ENCODE measurements at places on chromosomes 3 and 15.

DNA sequence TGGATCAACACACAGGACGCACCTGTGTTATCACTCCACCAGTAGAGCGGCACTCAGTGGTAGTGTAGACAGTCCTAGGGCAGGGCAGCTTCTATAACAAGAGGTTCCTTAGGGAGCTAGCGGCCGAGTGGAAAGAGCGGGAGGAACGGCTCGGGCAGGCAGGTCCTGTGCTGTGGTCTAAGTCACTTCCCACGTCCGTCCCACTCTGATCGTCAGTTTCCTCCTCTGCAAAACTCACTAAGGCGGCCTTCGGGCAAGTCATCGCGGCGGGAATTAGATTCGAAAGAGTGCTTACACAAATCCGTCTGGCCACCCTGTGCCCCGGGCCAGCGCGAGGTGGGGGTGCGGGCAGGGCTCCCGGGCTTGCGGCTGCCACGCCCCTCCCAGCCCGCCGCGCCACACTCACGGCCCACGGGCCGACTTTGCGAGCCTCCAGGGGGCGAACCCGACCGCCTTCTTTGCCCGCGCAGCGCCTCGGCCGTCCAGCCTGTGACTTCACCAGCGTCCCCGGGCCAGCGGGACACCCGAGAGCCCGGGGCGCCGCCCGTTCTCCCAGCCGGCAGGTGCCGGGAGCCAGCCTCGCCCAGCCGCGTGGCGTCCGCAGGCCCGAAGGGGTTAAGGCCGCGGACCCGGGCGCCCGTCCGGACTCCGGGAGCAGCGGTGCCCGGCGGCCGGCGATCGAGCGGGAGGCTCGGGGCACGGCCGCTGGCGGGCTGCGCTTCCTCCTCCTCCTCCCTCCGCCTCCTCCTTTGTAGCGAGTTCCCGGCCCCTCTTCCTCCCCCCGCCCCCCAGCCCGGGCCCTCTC, 416 bp upstream of the CORO2B start:
- DNase-seq = peak; percentile 5

DNA sequence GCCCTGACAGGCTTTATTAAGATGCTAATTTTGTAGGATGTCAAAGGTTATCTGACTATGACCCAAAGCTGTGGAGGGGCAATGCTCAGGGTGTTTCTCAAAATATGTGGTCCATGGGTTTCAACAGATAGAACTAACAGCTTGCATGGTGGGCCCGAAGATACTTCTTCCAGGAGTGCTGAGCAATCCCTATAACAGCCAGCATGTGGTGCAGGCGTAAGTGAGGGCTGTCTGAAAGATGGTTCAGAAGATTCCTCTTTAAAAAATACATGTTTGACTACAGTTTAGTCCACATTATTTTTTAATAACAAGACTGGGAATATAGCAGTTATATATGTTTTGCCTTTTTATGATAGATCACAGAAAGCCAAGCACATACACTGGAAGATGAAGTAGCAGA, 7.6 kb downstream of the SCG3 start:
- no peak for DNase-seq

DNA sequence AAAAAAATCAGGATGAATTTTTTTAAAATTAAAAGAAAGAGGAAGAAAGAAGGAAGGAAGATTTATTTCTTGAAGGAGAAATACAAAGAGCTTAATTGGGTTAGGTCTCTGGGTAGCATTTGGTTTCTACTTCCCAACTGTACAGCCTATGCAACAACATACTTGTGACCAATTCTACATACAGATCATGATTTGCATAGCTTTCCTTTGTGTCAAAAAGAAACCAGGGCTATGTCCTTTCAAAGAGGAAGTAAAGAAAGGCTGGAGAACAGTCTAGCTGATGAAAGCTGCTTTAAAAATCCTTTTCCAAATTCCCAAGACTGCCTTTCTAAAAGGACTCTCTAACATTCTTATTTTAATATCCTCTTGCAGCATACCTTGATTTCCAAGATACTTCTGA, 6.1 kb upstream of the HGD start:
- DNase-seq = no peak

GRCh38 chr3:74789111-74789510, 174.7 kb upstream of the CNTN3 start:
- no peak for DNase-seq

DNA sequence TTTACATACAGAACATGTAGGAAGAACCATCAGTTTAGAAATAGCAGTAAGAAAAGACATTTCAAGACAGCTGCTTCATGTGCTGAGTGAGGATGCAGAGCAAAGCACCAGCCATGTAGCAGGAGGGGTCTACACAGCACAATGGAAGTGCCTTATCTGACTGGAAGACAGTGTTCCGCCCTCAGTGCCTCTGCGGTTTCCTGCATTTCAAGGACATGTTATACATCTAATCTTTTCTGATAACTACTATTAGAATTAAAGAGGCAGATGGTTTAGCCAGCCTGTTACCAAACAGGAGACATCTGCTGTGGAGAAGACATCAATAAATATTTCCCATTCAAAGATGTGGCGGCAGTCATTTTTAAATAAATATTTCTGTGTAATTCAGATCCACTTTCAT, 10.6 kb downstream of the LSG1 start:
- no peak for DNase-seq
